KG1 (cell line): ENCODE measurements at places on chromosomes 3 and 15.

GRCh38 chr15:50016951-50017350, 102.1 kb downstream of the ATP8B4 start:
- no peak for DNase-seq

GRCh38 chr3:115325539-115325938, 178.5 kb upstream of the ZBTB20 start:
- no peak for DNase-seq

GRCh38 chr3:145013931-145014330, 1042.3 kb downstream of the DIPK2A start:
- no peak for DNase-seq

GRCh38 chr3:49616061-49616460, 58.1 kb upstream of the APEH start:
- DNase-seq, result no peak

DNA sequence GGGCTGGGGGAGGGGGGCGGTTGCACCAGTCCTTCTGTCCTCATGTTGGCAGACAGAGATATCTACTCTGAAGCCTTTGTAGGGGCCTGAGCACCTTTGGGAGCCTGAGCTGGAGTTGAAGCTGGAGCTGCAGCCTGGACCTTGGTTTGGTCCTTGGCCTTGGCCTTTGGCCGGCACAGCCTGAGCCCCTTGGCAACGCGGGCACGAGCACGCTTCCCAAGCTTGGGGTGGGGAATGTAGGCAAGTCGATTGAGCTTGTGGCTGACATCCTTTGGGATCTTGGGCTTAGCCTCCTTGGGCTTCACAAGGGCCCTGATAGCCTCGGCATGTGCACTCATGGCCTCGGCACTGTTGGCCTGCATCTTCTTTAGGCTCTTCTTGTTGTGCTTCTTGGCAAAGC, 8.1 kb upstream of the ST6GAL1 start:
- no peak for DNase-seq

- no peak for DNase-seq
Measured at GRCh38 chr3:120077731-120078130, 16.5 kb downstream of the GSK3B start.

DNA sequence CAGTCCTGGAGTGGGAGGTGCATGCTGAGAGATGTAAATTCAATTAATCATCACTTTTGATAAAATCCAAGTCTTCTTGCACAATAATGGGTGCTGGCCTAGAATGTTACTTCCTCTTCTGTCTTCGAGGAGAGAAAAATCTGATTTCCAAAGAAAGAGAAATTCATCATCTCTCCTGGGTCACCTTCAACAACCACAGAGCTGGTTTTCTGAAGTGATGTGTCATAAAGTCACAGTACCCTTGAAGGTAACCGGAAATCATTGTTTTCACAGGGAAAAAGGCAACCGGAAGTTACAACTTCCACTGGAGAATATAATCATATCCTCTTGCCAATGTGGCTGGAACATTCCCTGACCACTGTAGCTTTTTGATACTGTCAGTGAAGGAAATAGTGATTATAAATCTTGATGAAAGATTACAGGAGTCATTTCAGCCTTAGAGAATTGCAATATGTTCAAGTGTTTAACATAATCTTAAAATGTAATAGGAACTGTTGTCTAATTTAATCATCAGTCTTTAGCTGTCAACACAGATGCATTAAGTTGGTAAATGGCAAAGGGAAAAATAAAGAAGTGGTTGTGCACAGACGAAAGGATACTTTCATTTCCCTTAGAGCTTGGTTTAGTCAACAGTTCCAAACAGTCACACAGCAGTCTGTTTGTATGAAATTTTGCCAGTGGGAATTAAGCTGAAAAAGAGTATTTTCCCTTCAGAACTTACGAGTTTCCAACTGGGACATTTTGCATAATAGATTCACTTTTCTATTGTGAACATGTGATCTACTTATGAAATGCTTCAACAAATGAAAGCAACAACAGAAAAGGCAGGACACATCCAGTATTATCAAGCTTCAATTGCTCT, 106.5 kb upstream of the SLC4A7 start:
- no peak for DNase-seq

DNA sequence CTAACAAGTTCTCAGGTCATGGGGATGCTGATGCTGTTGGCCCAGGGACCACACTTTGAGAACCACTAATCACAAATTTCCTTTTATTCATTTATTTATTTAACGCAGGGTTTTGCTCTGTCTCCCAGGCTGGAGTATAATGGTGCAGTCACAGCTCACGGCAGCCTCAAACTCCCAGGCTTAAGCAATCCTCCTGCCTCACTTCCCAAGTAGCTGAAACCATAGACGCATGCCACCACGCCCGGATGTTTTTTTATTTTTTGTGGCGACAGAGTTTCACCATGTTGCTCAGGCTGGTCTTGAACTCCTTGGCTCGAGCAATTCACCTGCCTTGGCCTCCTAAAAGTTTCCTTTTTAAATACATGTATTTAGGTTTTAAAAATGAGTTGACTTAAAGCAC, 20.7 kb upstream of the ISLR2 start:
- no peak for DNase-seq

DNA sequence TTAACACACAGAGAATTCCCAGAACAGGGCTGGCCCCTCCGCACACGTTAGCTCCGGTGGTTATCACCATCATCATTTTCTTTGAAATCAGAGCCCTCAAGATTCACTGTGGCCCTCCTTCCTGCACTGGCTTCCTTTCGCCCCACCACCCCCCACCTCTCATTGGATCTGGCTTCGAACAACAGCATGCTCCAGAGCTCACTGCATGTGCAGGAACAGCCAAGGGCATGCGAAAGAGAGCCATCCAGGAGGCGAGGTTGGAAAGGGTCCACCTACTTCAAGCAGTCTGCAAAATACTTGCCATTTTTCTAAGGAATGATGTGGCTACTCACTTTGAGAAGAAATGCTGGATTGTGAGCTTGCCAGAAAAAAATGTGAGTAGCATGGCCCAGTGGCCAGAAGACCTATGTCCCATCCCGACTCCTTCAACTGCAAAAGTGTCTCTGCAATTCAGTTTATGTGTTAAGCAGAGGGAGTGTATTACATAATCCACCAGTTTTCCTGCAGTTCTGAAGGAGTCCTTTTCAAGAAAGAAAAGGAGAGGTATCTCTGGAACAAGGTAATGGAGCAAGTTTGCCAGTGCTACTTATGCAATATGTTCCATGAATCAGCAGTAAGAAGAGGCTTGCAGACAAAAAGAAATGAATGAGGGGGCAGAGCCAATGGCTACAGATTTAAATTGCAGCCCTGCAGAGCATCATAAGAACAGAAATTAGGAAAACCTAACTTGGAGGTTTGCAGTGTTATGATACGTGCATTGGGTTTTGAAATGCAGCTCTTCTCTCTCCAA, 92.8 kb downstream of the OCA2 start:
- no peak for DNase-seq

DNA sequence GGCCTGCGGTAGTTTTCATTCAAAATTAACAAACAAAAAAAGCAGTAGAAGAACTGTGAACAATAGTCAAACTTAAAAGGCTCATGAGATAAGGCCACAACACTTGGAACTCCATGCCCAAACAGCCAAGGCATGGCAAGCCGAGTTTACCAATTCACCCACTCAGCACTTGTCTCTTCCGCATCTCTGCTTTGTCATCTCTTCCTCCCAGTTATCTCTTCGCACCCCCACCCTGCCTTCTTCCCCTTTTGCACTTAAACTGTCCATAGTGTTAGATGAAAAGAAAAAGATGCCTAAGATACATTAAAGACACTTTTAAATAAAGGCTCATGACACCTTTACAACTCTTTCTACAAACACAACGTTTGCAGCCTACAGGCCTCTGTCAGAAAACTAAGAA, 11.1 kb downstream of the TLE3 start:
- no peak for DNase-seq

DNA sequence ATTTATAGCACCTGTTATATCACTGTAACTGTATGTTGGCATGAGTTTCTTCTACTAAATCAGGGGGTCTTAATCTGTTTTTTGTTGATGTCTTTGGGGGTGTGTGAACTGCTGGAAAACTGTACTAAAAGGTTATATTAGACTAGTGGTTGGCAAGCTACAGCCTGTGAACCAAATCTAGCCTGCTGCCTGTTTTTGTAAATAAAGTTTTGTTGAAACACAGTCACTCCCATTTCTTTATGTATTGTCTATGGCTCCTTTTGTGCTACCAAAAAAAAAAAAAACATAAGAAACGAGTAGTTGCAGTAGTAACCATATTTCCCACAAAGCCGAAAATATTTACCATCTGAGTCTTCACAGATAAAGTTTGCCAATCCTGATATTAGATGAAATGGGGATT, 126.7 kb downstream of the AKAP13 start:
- no peak for DNase-seq
